ENCODE measurements at places on chromosomes 7 and 10. TPM values are rescaled to one million over a fixed set of nuclear protein-coding genes. Genes with fewer than 3 reads are reported as not detected.

CALHM3 gene
- not detected for polyA plus RNA-seq

DNA sequence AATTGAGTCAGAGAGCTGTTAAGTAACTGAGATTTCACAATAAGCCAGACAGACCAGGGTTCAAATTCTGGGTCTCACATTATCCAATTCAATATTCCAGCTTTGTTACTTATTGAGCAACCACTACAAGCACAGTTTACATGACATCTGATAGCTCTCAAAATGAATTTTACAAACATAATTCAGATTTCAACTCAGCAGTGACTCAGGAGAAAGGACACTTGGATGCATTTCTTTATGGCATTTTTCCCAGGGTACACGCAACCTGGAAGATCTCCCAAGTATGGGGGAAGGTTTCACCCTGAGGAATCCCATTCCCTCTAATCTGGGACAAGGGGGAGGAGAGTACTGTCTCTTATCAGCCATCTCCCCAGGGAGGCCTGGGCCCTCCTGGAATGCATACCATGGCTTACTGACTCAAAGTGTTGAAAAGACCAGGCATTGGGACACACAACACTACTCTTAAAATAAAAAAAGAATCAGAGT lies 102.4 kb downstream of the CFTR start:
- no peak for DNase-seq

DNA sequence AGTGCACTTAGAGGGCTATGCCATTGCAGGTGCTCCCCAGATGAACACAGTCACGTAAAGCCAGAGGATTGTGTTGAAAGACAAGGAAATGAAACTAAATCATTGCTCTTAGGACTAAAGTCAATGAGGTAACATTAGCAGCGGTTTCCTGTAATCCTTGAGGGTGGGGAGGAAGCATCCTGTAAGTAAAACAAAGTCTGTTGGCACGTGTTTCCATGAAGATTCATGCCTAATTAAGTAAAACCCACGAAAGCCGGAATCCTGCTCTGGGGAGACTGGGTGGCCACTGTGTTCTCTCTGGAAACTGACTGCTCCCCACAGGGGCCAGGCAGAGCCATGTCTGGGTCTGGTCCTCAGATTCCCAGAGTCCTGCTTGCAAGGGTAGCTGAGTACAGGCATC lies 18.3 kb downstream of the STEAP1B start:
- DNase-seq = no peak

KCNIP2 gene
- polyA plus RNA-seq = 5.4 TPM

WEE2 gene
- polyA plus RNA-seq = 0.31 TPM

DNA sequence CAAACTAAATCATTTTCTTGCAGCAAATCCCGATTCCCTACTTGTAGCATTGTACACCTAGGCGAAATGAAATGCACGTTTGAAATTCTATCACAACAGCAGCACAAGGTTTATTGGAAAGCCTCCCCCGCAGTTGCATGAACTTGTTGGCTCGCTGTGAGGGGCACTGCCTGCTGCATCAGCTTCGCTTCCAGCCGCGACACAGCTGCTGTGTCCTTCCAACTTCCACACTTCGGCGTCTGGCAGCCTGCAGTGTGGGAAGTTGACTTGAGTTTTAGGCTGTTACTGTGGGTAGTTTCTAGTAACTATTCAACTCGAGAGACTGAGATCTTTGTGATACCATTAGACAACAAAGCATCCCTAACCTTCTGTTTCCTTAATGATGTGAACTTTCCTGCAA lies 315.8 kb upstream of the TPK1 start:
- DNase-seq = peak; percentile 32

DNA sequence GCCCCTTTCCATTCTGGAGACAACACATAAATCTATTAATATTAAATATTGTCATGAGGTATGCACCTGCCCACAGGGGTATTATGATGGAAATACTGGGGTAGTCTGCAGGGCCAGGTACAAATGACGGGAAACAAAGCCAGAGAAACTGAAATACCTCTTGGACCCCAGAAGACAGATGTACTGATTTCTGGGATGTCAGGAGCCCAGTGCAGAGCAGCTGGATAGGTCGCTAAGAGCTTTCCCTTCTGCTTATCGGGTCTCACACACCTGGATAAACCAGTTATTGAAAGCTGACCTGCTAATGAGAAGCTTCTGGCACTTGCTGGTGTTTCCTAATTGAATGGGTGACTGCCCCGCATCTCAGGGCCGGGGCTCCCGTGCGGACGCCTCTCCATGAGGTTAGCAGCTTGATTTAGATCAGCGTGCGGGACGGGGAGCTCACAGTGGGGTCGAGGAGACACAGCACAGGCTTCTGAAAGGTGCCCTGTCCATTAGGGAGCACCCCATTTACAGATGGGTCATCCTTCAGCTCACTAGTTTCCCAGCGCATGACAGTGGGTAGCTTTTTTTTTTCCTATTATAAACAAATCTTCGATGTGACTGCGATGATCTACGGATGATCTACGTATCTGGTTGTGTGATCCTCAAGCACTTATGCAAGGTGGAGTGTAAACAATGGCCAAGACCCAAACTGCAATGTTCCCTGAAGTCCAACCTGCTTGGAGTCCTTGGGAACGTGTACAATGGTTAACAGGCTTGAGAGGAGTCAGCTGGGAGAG lies 1.5 kb upstream of the INSIG1 start:
- DNase-seq = no peak

All from muscle of back (tissue), 13 donors.